Aorta (tissue), 5 donors: ENCODE measurements at places on chromosomes 7 and 10.

DNA sequence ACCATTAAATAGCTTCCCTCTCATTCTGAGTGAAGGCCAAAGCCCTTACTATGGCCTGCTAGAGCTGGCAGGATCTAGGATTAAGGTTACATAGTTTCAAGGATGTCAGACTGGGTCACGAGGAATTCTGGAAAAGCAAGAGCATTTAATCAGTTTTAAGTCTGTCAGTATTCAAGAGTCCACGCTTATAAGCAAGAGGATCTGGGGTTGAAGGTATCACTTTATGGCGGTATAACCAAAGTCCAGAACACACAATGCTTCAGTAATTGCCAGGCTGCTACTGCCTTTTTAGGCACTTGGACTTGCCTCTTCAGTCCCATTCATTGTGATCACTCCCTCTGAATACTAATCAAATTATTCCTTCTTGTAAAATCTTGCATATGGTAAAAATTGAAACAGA is 101.0 kb downstream of the HBP1 start:
- no peak for DNase-seq

DNA sequence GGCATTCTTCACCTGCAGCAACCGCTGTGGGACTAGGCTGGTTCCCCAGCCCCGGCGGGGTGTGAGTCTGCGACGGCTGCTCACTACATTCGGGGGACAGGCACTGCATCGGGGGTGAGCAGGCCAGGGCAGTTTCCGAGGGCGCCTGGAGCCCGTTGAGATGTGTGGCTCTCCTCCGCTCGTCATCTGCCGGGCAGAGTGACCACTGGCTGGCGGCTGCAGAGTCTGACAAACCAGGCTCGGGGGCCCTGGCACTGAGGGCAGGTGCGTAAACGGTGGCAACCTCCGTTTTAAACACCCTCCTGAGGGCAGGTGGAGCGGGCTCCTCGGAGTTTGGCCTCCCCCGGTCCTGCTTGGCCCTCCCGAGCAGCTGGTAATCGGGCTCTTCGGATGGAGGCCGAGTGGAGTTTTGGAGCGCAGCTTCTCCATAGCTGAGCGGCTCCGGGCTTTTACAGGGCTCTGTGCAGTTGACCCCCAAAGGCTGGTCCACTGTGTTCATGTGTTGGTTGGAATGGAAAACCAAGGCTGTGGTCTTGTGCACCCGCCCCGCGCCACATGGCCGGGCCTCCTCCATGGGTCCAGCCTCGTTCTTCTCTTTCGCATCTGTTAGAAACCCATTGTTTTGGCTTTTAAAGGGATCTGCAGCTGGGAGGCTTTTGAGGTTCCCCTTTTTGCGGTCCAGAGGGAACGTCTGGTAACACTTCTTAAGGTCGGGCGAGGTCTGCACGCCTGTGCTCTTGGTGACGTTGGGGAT is 20.9 kb downstream of the INSYN2A start:
- DNase-seq: no peak

GRCh38 chr7:94394437-94395140 is at the start of gene COL1A2:
TSS of gene COL1A2 (plus strand) at chr7:94394895. CDS start at chr7:94395032, 137 bp downstream.
- peak; percentile 95 for DNase-seq

DNA sequence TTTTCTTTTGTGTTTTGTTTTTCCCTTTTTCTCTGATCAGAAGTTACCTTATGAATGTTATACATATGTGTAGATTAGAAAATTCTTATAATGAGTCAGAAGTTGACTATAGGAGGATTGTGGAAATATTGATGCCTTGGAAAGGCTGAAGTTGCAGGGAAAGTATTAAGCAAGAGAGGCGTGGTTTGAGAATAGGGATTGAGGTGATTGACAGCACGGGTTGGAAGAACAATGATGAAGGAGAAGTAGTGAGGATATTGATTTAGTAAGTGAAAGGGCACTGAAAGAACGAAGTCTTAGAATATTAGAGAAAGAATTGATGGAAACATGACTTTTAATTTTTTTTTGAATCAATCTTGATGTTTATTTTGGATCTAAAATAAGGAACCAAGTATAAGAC is 176.0 kb downstream of the EXOC4 start:
- no peak for DNase-seq

- DNase-seq: no peak
Observed at GRCh38 chr10:115969591-115969990, 303.4 kb downstream of the GFRA1 start.

DNA sequence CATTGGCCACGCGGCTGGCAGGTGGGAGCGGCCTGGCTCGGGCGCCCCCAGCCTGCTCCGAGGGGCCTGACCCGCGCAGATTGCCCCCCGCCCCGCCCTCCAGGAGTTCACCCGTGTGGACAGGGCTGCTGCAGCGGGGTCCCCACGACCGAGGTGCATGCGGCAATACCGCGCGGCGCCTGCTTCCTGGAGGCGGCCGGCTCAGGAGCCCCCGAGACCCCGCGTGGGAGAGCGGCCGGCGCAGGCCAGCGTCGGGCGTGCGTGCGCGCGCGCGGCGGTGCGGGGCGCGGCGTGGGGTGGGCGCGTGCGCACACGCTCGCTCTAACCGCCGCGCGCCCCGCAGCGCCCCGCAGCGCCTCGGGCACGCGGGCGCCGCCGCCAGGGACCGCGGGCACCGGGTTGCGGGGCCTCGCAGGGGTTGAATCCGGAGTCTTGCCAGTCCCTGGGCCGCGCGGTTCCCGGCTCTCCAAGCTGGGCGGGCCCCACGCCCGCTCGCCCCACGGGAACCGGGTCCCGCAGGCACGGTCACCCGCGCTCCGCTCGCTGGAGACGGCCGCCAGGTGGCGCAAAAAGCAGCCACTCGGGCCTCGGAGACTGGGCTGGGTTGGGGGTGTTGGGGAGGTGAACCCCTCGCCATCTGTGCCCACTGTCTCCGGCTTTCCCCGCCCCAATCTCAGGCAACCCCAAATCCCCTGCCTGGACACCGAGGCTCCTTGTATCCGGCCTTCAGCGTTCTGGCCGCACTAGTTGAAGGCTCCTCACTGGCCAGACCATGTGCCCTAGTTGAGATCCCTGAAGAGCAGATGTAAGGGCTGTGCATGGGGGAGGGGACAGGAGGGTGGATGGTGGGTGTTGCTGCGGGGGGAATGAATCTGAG is 1.3 kb upstream of the ACHE start:
- DNase-seq: peak; percentile 92

GRCh38 chr10:106513352-106513771 is 651.1 kb downstream of the SORCS1 start:
- DNase-seq: no peak

DNA sequence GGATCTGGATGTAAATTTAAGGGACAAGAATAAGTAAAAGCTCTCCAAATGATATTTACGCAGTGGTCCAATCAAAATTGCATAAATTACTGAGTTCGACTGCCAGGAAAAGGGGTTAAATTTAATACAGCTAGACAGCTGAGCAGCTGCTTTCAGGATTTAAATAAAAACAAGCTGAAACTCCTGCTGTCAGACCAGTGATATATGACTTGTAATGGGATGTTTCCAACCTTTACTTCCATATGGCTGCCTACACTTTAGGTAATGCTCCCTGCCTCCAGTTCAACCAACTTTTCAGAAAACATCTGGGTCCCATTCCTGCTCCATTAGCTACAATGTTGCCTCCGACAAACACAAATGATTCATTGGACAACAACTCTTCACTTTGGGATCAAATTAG is 326.3 kb upstream of the DGKB start:
- no peak for DNase-seq

GRCh38 chr7:150313870-150314269 is 9.3 kb upstream of the LRRC61 start:
- no peak for DNase-seq

- no peak for DNase-seq
Observed at GRCh38 chr7:87032604-87033339, 26.7 kb downstream of the ELAPOR2 start.

- peak; percentile 71 for DNase-seq
Observed at GRCh38 chr10:8037199-8037801, 17.2 kb upstream of the GATA3 start.

DNA sequence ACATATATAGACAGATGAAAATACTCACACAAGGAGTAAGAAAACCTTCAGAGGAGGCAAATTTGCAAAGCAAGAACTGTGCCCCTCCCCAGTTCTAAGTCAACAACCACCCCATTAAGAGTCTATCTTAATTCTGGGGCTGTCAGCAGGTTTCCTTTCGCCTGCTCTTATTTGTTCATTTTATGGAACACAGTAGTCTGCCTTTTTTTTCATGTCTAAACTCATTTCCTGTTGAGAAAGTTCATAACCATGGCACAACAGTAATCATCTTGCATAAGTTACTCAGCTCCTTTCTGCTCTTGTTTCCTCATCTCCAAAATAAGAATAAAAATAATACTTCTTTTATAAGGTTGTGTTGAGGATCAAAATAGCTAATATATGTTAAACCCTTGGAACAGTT is 25.8 kb upstream of the AMPH start:
- no peak for DNase-seq

- DNase-seq: no peak
Observed at GRCh38 chr7:155187061-155187785, 110.5 kb upstream of the INSIG1 start.

GRCh38 chr7:79063019-79063698 is 390.3 kb downstream of the MAGI2 start:
- DNase-seq: no peak

DNA sequence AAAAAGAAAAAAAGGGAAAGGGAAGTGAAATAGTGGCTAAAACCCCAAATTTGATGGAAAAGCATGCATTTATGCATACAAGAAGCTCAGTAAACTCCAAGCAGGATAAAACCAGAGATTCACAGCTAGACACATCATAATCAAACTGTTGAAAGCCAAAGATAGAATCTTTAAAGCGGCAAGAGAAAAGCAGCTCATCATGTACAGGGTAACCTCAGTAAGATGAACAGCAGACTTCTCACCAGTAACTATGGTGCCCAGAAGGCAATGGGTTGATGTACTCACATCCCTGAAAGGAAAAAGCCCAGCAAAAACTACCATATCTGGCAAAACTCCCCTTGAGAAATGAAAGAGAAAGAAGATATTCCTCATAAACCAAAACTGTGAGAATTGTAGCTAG is 60.4 kb downstream of the TPST1 start:
- no peak for DNase-seq

DNA sequence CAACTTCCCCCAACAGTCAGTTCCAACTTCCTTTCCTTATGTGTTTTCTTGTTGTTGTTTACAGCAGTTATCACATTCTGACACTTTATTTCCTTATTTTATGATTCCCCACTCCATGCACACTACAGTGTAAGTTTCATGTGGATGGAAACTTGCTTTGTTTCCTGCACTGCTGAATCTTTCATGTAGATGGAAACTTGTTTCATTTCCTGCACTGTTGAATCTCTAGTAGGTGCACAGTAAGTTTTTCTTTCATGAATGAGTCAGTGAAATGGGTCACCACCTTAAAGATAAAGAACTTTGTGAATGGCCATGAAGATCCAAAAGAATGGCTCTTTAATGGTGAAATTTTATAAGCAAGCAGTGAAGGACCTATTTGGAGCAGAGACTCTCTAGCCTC is 61.4 kb downstream of the SHOC2 start:
- DNase-seq: no peak

GRCh38 chr7:31553661-31554081 is 39.8 kb downstream of the ITPRID1 start:
- DNase-seq: no peak

DNA sequence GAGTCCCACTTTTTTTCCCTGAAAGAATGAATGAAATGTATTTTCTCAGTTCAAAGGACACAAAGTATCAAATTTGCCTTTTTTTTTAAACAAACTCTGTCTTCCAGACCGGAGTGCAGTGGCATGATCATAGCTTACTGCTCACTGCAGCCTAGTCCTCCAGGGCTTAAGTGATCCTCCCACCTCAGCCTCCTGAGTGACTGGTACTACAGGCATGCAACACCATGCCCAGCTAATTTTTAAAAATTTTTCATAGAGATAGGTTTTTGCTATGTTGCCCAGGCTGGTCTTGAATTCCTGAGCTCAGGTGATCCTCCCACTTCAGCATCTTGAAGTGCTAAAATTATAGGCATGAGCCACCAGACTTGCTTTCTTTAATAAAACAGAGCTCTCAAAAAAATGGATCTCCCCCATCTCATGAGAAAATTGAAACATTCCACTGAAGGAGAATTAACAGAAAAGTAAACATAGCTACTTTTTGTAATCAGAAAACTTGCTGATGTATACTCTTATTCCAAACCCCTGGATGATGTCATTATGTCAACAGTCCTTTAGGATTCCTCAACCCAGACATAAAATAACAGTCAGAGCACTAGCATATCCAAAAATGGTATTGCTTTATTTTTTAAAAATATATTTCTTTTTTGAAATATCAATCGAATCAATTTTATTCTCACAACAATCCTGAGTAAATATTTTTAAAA is 12.3 kb upstream of the TRDMT1 start:
- no peak for DNase-seq

- DNase-seq: no peak
Observed at GRCh38 chr10:42990721-42991441, 86.0 kb upstream of the RET start.

GRCh38 chr10:110305767-110306451 is 1.2 kb upstream of the SMNDC1 start:
- DNase-seq: no peak

- DNase-seq: no peak
Observed at GRCh38 chr10:84903320-84903719, 574.9 kb downstream of the CCSER2 start.

DNA sequence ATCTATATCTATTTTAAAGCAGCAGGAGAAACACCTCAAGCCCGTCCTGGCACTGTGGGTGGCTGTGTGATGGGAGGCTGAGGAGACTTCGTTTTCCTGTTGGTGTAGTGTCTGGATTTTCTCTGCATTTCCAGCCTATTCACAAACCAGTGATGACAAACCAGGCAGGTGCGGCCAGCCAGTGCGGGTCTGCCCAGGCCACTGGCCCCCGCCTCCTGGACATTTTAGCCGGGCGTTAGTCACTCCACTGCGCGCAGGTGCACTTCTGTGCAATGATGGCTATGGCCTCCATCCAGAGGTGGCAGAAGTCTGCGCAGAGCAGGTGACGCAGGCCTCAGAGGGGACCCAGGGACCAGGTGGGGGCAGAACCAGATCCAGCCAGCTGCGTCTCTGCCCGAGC is 64.9 kb upstream of the PITRM1 start:
- peak; percentile 72 for DNase-seq

GRCh38 chr7:38831259-38831996 is 77.6 kb downstream of the VPS41 start:
- DNase-seq: no peak

GRCh38 chr7:154794147-154794780 is 208.7 kb downstream of the PAXIP1 start:
- DNase-seq: no peak

GRCh38 chr7:39606352-39606751 is 17.0 kb upstream of the RALA start:
- no peak for DNase-seq

GRCh38 chr7:31550432-31550831 is 36.5 kb downstream of the ITPRID1 start:
- no peak for DNase-seq
